Mucosa of gallbladder (tissue), 1 donor: ENCODE measurements at places on chromosomes 13 and 19. TPM values are rescaled to one million over a fixed set of nuclear protein-coding genes. Genes with fewer than 3 reads are reported as not detected.

GRCh38 chr19:22609630-22610029 is 24.5 kb upstream of the ZNF492 start:
- no peak for DNase-seq

DNA sequence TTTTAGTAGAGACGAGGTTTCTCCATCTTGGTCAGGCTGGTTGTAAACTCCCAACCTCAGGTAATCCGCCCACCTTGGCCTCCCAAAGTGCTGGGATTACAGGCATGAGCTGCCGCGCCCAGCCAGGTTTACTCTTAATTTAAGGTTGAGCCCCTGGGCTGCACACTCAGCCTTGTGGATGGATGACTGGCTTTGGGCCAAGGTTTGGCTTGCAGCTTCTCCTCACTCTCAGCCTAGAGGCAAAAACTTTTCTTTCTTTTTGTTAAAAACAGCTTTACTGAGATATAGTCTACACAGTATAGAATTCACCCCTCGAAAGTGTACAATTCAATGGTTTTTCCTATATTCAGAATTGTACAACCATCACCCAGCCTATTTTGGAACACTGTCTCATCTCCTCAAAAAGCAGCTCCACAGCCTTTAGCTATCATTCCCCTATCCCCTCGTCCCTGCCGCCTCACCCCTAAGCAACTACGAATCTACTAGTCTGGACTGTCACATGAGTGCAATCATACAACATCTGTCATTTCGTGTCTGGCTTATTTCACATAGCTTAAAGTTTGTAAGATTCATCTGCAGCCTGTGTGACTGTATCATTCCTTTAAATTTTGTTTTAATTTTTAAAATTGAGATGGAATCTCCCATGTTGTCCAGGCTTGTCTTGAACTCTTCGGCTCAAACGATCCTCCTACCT is 14.5 kb upstream of the TSPAN16 start:
- DNase-seq, result no peak

GRCh38 chr13:103196356-103196755 is 130.1 kb upstream of the SLC10A2 start:
- DNase-seq, result no peak

DNA sequence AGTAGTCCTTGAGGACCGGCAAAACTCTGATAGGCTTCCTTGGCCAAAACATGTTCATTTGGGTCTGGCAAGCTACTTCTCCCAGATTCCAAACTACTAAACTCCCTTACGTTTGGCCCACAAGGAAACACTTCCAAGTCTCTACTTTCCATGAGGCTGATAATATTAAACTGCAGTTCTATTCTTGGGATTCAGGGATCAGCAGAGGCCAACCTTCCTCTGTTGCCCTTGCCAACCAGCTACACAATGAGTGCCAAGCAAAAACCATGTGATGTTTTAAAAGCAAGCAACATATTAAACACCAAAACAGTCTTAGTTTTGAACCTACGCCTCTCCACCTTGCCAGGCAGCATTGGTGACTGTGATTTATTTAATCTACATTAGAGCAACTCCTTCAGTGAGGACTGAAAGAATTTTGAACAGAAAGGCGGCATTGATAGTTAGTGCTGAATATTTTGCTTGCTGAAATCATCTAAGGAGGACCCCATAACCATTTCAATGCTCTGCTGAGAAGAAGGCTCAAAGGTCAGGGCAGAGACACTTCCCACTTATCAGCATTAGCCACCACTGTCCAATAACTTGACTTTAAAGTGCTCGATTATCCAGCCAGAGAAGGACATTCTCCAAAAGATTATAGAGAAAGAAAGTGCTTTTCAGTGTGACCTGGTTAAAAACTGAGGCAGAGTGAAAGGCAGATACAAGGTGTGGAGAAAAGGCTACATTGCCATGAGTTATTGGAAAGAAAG is 287.1 kb downstream of the TBC1D4 start:
- DNase-seq, result no peak

DNA sequence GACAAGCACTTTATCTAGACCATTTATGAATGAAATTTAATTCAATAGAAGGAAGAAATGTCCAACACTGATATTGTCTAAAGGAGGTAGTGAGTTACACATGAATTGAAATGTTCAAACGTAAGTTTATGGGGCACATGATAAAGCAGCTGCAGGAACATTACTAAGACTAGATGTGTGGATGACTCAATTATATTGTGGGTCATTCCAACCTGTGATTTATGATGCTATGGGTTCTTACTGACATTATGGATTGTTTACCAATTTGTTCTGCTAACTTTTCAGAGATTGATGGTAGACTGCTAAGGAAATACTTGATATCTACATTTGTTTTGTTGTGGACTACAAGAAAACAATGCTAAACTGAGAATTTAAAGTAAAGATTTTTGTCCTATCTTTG is 56.1 kb upstream of the ATXN8OS start:
- no peak for DNase-seq

DNA sequence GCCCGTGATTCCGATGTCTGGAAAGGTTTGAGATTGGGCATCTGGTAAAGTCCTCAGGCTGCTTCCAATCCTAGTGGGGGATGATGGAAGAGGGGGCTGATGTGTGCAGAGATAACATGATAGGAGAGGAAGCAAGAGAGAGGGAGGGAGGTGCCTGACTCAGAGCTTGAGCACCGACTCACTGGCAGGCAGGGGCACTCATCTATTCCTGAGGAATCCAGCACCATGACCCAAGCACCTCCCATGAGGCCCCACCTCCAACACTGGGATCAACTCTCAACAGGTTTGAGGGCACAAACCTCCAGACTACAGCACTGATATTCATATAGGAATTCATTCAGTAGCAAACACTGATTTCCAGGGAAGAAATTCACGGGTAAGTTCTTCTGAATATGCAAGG is 5.6 kb upstream of the SIGLEC9 start:
- DNase-seq, result no peak

DNA sequence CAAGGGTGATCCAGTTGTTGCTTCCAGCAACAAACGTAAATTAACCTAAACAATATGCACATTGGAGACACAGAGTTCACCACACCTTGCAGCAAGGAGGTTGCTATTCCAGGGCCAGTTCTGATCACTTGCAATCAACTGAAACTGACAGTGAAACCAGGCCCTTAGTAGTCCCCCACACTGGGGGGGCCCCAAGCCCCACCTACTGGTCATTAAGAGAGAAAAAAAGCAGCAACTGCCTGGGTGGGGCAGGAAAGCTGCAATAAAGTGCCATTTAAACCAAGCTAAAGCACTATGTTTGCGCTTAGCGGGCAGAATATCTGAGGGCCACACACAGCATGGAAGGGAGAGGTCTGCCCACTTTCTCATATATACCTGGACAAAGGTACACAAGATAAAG is 51.5 kb downstream of the ATP7B start:
- DNase-seq, result no peak

DNA sequence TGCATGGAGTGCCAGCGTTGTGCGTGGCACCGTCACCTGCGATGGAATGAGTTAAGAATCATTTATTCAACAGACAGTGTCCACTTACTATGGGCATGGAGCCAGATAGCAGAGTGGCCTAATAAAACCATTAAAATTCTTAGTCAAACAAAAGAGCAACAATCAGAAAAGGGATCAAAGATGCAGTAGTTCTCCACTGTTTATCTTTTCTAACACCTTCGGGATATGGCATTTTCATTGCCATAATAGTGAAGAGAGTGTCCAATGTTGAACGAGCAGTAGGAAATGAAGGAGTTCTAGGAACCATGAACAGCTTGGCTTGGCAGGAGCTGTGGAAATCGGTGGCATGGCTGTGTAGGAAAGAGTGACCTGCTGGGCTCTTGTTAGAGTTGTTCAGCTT is 2.0 kb downstream of the TNFSF11 start:
- no peak for DNase-seq

- no peak for DNase-seq
Observed at GRCh38 chr13:30719525-30719914, 15.8 kb upstream of the ALOX5AP start.

DNA sequence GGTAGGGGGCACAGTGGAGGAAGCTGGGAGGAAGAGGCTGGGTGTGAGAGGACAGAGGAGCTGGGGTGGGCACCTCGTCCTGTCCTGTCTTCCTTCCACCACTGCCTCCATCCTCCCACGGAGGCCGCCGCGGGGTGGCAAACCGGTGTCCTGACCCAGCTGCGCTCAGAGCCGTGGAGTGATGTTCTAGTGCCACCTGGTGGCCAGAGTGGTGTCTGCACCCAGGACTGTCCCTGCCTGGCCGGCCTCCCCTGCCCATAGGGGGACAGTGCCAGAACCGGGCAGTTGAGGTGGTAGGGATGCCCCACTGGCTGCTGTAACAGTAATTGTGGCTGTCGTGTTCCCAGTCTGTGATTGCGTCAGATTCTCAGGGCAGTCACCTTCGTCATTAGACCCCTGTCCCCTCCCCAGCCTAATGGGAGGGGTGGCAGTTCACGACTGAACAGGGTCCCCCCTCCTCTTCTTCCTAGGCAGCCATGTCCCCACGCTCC is 11.1 kb upstream of the ARRDC2 start:
- peak; percentile 90 for DNase-seq

DNA sequence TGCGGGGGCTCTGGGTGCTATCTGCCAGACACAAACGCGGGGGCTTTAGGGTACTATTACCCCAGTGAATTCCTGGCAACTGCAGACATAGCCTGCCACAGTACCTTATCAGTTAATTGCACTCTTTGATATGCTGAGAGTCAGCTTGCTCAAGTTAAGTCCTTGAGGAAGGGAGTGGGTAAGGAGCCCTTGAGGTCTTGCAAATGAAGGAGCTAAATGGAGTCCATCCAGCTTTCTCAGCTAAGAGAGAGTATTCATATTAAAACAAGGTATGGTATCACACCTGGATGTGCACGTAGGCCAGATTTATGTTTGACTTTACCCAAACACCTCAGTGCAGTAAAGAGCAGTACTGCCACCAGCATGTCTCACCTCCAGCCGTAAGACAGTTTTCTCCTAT is 11.5 kb upstream of the ZNF606 start:
- DNase-seq, result no peak

GRCh38 chr13:44263751-44264620 is 109.6 kb upstream of the SERP2 start:
- no peak for DNase-seq

GRCh38 chr13:51794964-51795363 is 9.0 kb downstream of the DHRS12 start:
- no peak for DNase-seq

GRCh38 chr19:18972851-18973250 is 31.8 kb upstream of the HOMER3 start:
- DNase-seq, result no peak

- no peak for DNase-seq
Observed at GRCh38 chr19:9885077-9885552, 50.0 kb downstream of the PIN1 start.

GRCh38 chr19:47471733-47472457 is at the start of gene SLC8A2:
Gene SLC8A2 (minus strand): TSS chr19:47471893. CDS start chr19:47466403, 5,490 bp downstream.
- DNase-seq, result peak; percentile 45

DNA sequence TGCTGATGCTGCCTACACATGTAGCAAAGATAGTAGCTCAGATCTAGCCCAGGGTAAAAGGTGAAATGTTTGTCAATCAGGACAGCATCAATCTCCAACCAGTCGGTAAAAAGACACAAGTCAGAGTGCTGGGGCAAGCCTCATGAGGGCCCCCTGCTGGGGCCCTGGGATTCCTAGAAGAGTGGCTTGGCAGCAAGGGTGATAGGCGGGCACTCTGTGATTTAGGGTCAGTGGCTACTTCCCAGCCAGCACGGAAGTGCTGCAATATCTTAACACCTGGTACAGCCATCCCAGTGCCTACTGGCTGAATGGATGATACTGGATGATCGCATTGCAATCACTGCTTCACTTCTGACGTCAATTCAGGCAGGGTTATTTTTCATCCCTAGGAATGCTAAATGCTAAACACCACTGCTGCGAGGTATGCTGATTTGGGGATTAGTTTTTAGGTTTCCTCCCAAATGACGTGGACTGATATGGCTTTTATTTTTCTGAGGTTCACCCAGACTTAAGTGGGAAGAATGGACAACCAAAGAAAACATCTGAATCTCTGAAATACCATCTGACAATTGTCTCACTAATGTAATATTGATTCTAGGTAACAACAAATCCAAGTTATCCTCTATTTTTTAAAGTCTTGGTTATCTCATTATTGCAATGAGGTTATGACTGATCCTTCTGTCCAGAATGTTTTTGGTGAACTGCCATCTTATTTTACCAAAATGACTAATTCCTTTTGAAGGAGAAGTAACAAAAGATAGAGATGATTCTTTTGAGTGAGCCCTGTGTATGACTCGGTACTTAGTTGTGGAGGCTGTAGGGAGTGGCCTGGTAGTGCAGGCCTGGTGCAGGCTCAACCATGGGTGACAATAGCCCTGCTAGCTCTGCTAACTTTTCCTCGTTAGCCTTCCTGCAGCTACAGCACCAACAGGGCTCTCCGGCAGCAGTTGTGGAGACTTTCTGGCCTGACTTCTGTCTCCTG is 432.5 kb downstream of the FGF9 start:
- DNase-seq, result no peak

DNA sequence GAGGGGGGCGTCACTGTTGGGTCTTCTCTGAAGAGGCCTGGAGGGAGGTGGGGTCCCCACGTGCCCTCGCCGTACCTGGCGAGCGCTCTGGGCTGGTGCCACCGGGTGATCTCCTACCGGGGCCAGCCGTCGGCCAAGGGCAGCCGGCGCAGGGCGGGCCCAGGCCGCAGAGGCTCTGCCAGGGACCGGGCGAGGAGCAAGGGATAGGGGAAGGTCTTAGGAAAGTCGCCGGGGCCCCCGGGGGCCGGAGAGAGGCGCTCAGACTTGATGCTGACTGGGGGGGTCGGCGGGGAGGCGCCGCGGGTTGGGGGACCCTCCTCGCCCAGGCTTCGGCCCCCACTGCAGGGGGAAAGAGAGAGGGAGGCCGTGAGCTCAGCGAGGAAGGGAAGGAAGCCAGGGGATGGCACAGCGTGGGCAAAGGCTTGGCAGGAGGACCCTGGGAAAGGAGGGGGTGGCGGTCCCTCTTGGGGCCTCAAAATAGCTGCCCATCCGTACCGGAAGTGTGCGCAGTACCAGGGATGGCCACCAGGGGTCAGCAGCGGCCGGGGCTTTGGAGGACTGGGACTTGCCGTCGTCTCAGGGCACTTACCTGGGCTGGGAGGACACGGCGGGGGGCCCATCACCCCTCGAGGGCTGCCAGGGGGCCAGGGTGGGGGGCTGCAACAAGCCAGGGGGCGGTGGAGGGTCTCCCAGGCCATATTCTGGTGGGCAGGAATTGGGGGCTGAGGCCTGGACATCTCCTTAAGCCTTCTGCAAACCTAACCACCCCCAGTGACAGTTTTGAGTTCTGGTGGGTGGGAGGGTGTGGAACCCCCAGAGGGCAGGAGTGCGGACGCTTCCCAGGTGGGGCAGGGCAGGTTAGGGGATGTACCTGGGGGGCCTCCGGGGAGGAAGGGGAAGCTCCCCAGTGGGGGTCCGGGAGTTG is 7.7 kb upstream of the TMEM161A start:
- peak; percentile 78 for DNase-seq

The GRWD1 gene
- total RNA-seq, result 27.6 TPM

The SLITRK1 gene
- total RNA-seq, result 0.12 TPM

The ACP7 gene
- total RNA-seq, result 7.3 TPM

The ZNF536 gene
- total RNA-seq, result 1.4 TPM

The ZNF568 gene
- total RNA-seq, result 10.3 TPM

The EFNA2 gene
- 8.4 TPM for total RNA-seq

The CYP4F8 gene
- 2.0 TPM for total RNA-seq

The C1QTNF9B gene
- total RNA-seq, result not detected

The PDX1 gene
- 18.4 TPM for total RNA-seq

The PABPC3 gene
- 0.14 TPM for total RNA-seq

The PROZ gene
- total RNA-seq, result not detected

The RAB3A gene
- 5.5 TPM for total RNA-seq

The IGFL2 gene
- total RNA-seq, result not detected

The POU2F2 gene
- total RNA-seq, result 4.3 TPM

The TSEN34 gene
- 62.6 TPM for total RNA-seq

The PCDH17 gene
- total RNA-seq, result 9.4 TPM

The CCL25 gene
- not detected for total RNA-seq

The ITGBL1 gene
- 16.2 TPM for total RNA-seq

The TSHZ3 gene
- 16.5 TPM for total RNA-seq

The SPHK2 gene
- 51.8 TPM for total RNA-seq
